Stimulated activated CD4-positive, alpha-beta T cell treated with anti-CD3 and anti-CD28 coated beads, Interleukin-4, amount 100 ng/mL, for 1 hour (primary cell): ENCODE measurements at places on chromosomes 13 and 19.

DNA sequence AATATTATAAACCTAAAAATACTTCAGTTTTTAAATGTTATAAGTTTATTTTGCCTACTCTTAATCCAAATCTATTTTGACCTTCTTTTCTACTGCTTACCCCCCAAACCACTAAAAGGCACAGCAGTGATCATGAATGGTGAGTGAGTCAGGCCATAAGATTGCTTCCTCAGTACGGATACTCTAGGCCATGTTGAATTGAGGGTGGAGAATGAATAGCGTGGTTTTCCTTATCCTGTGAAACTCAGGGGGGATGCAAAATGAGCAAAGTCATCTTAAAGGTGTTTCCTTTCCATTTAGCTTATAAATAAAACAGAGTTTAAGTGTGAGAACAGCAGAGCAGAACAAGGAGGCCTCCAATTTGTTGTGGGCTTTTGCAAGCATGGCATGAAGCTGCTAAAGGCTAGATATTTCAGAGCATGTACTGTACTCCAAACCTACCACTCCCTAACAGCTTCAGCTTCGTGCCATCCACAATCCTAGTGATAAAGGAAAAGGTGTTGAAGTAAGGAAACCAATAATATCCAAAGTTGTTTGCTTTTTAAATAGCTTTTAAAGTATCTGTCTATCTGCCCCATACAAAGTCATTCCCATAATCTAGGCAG is 25.0 kb downstream of the SERPINE3 start:
- DNase-seq = no peak

GRCh38 chr19:45782162-45782691 is at the start of gene DMPK:
TSS of gene DMPK (minus strand) at chr19:45782490. CDS start at chr19:45782352, 138 bp downstream.
- no peak for DNase-seq

DNA sequence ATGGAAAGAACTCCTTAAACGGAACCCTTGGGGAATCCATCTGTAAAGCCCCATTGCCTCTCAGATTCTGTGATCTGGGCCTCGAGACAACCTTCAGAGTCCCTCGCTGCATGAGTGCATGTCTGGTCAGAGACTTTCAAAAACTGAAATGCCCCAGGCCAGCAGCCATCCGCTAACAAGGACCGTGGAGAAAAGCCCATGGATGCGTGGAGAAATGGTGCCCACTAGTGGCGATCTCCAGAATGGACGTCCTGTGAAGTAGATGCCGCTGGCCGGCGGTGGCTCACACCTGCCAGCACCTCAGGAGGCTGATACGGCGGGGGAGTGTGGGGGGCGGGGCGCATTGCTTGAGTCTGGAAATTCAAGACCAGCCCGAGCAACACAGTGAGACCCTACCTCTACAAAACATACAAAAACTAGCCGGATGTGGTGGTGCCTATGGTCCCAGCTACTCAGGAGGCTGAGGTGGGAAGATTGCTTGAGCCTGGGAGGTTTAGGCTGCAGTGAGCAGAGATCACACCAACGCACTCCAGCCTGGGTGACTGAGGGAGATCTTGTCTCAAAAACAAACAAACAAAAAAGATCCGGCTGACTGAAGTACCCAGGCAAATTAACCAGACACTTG is 7.9 kb upstream of the CDC16 start:
- peak; percentile 84 for DNase-seq

DNA sequence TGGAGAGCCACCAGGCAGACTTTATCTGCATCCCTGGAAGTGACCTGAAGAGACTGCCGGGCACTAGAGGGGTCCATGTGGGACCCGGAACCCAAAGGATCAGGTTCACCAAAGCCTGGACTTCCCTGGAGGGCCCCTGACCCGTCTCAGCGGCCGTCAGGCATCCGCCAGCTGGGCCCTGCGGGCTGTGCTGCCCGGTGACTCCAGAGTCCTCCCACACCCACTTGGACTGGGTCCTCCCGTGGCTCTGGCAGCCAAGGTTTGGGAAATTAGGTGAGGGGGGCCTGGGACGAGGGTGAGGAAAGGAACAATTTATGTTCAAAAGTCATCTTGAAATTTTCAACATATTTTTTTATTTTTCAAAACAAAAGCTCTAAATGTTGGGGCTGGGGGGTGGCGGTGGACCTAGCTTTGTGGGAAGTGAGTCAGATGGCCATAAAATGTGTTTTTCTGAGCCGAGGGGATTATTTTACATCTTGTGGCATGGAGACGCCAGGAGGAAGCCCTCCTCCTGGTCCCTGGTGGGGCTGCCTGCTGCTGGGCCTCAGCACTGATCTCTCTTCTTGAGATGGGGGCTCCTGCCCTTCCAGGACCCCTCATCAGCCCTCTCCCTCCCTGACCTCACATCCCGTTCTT is 20.2 kb downstream of the CEBPA start:
- no peak for DNase-seq

- no peak for DNase-seq
Observed at GRCh38 chr13:23086968-23087623, 93.7 kb upstream of the SGCG start.

- DNase-seq = no peak
Observed at GRCh38 chr13:48162217-48162616, 67.3 kb upstream of the MED4 start.
